ENCODE measurements at places on chromosomes 4 and X.

DNA sequence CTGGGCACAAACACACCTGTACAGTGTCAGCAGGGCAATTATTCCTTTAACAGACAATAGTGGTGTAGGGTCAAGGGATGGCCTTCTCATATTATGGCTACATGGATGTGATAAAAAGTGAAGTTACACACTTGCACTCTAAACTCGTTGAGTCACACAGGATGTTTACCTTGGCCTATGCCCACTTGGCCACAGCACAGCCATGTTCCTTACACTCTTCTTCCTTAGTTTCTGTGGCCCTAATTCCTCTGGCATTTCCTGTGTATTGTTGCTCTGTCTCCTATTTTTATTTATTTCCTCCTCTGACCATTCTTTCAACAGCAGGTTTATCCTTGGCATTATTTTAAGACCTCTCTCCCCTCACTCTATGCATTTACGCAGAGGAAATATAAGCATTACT, 86.8 kb upstream of the NPFFR2 start:
- DNase-seq, result no peak

DNA sequence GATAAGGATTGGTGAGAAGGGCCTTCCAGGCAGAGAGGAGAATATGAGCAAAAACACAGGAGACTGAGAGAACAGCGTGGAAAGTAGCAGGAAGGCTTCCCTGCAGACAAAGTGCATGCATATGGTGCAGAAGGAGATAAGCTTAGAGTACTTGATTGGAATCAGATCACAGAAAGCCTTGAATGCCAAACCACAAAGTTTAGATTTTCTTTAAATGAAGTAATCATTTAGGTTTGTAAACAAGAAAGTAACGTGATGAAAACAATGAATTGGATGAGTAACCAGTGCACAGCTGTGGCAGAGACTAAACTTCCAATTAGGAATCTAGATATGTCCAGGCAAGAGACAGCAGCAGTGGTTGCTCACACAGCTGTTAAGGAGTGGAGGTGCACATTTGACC, 83.8 kb upstream of the C1QTNF7 start:
- no peak for DNase-seq

DNA sequence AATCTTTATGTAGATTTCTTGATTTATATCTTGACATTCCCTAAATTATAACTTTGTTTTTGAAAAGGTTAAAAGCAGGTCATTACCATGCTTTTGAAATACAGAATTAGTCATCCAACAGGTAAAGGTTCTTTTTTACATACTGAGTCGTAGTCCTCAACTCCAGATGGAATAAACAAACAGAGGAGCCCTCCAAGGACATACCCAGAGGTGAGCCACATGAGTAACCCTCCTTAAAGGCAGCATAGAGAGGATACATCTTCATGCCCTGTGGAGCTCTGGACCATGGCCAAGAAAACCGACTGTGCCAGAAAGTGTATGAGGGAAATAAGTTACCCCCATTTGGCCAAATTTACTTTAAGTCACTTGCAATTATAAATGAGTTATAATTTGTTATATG, 95.3 kb upstream of the MCF2 start:
- no peak for DNase-seq

GRCh38 chrX:45344594-45344993, 143.9 kb upstream of the DIPK2B start:
- no peak for DNase-seq

Data from activated CD8-positive, alpha-beta memory T cell treated with anti-CD3 and anti-CD28 coated beads for 1 hour (primary cell).